NCI-H460 (cell line): ENCODE measurements at places on chromosomes 2 and 18.

DNA sequence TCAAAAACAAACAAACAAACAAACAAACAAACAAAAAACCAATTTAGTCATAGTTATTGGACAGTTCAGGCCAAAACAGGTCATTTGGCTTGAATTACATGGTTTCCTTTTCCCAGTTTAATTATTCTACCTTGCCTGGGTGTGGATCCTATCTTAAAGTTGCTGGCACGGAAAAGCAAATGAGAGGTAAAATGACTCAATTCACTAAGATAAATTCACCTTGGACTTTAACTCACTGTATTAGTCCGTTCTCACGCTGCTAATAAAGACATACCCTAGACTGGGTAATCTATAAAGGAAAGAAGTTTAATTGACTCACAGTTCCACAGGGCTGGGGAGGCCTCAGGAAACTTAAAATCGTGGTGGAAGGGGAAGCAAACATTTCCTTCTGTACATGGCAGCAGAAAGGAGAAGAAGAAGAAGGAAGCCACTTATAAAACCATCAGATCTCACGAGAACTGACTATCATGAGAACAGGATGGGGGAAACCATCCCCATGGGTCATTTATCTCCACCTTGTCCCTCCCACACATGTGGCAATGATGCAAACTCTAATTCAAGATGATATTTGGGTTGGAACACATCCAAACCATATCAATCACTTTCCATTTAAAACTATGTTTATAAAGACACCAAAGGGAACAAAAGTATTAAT is 22.5 kb upstream of the TRAPPC8 start:
- no peak for DNase-seq

GRCh38 chr18:77131100-77131651 is 1.4 kb downstream of the MBP start:
- DNase-seq = peak; percentile 16

DNA sequence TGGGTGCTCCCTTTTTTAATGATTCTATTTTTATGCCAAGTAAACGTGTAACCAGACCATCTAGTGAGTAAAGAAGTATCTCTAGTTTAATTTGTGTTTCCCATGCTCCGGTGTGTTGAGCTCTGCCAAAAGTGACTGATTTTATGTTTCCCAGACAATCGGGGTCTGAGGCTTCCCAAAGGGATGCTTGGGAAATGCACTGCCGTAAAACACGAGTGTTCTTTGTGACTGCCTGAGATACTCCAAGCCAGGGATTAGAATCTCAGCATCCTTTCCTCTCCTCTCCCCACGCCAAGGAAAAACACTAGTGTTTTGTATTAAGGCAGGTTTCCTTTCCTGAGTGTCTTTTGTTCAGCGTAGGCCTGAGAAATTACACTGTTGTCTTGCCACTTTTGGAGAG is 180.5 kb upstream of the NRP2 start:
- DNase-seq = no peak

GRCh38 chr2:8999102-8999446 is 4.4 kb downstream of the MBOAT2 start:
- no peak for DNase-seq
